ENCODE measurements at places on chromosomes 2 and 18.

- DNase-seq, result no peak
Observed at GRCh38 chr2:43169987-43170386, 56.4 kb downstream of the ZFP36L2 start.

GRCh38 chr18:26686532-26686931 is 138.2 kb upstream of the KCTD1 start:
- DNase-seq, result no peak

- DNase-seq, result no peak
Observed at GRCh38 chr2:83827618-83828017, 631.5 kb downstream of the SUCLG1 start.

DNA sequence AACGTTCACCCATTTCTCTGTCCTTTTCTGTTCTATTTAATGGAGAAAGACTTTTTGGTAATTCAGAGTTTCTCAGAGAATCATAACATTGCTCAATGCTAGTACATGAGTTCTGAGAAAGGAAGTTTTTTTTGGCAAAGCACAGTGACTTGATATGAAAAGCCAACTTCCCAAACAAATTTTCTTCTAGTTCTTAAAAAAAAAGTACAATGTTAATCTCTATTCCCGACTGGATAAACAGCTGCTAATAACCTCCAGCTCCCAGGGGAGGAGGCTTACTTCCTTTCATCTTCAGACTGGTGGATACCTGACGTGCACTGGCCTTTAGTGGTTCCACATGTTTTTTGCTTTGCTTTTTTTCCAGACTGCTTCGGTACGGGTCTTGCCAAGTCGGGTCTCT is 284.6 kb upstream of the CCDC68 start:
- DNase-seq, result no peak

DNA sequence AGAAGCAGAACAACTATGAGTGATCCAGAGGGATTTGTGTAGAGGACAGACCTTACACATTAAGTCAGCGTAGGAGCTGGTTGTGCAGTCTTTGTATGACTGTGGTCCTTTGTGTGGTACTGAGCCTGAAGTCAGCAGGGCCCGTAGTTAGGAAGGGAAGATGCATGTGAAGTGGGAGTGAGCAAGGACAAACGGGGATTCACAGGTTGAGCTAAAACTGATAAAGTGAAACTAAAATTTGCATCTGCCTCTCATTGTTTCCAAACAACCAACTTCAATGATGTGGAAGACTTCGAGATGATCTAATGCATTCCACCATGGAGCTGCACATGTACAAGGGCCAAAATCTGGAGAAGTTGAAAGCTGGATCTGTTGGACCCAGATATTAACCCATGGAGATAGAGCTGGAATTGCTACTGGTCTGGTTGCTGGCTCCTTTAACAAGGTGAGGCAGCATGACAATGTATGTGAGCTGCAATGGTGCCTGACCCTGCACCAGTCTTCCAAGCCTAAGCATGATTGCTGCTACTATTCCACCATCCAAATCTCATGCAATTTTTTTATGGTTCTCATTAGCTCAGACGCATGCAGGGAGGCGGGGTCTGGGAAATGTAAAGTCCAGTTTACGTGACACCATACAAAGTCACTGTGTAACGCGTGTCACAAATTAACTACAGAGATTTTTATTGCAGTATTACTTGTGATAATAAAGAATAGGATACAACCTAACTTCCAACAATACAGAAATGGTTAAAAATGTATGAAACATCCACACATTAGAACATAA is 12.1 kb upstream of the CYBRD1 start:
- no peak for DNase-seq

DNA sequence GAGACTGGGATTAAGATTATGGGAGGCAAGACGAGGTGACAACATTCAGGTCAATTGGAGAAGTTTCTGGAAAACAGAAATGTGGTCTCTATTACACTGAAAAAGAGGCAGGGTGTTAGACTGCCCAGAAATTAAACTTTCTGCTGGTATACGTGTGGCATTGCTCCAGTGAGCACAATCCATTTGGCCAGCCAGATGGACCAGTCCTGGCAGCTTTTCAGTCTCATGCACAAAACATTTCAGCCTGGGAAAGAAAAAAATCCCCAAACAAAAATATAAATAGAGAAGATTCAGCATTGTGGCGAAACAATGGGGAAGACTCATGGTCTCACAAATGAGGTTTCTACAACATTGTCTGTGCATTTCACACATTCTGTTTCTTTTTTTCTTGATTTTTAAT is 113.9 kb downstream of the HNMT start:
- no peak for DNase-seq

Measured in HS-5 (cell line).